ENCODE measurements at places on chromosomes 6 and 20. TPM values are rescaled to one million over a fixed set of nuclear protein-coding genes. Genes with fewer than 3 reads are reported as not detected.

IL20RA gene
- 6.0 TPM for total RNA-seq

- no peaks in the 10 kb centered on the region for H3K36me3 ChIP-seq
- H3K27ac ChIP-seq, result no peak overlapping the region
- H3K27me3 ChIP-seq, result peaks cover 76% of the 10 kb centered on the region
These were observed 1.9 kb downstream of the SLC32A1 start for GRCh38 chr20:38725931-38726803.

DNA sequence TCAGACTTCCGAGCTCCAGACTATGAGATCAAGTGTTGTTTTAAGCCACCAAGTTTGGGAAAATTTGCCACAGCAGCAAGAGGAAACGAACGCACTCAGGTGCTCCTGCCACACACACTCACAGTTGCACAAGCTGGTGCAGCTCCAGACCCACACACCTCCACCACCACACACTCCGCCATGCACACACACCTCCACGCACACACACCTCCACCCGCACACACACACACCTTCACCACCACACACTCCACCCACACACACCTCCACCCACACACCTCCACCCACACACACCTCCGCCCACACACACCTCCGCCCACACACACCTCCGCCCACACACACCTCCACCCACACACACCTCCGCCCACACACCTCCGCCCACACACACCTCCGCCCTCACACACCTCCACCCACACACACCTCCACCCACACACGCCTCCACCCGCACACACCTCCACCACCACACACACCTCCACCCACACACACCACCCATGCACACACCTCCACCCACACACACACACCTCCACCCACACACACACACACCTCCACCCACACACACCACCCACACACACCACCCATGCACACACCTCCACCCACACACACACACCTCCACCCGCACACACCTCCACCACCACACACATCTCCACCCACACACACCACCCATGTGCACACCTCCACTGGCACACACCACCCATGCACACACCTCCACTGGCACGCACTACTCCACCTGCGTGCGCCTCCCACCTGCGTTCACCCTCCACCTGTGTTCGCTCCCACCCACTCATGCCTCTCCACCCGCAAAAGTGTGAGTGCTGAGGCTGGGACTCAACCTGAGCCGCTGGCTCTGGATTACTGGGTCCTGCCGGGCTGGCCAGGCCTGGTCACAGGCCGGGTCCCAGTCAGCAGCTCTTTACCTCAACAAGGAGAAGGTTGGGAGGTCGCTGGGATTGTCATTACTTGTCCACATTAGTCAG is 175.6 kb downstream of the BMP7 start:
- H3K4me3 ChIP-seq, result no peak overlapping the region
- no peak overlapping the region for H3K27ac ChIP-seq
- peaks cover 17% of the 10 kb centered on the region for H3K27me3 ChIP-seq
- no peak for DNase-seq
- no peaks in the 10 kb centered on the region for H3K4me1 ChIP-seq
- H3K36me3 ChIP-seq, result no peaks in the 10 kb centered on the region

DNA sequence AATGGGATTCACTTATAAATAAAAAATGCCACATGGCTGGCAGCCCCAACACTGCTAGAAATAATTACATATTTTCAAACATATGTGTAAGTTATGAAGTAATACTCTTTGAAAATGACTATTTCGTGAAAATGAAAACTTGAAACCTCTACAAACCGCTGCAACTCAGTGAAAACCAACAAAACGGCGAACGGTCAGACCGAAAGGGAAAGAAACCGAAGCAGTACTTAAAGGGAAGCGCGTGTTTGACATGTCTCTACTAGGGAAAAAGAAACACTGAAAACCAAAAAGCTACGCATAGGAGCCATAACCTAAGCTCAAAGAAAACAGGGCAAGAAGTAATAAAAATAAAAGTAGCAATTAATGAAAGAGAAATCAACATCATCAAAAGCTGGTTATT is 121.0 kb upstream of the GGTLC1 start:
- no peaks in the 10 kb centered on the region for H3K36me3 ChIP-seq
- H3K27ac ChIP-seq, result peak overlapping the region; percentile 59
- no peak for DNase-seq

CST2 gene
- total RNA-seq, result not detected

GRCh38 chr6:3535033-3535775 is 78.4 kb upstream of the SLC22A23 start:
- H3K4me1 ChIP-seq, result peaks cover 9% of the 10 kb centered on the region
- no peak for DNase-seq

DNA sequence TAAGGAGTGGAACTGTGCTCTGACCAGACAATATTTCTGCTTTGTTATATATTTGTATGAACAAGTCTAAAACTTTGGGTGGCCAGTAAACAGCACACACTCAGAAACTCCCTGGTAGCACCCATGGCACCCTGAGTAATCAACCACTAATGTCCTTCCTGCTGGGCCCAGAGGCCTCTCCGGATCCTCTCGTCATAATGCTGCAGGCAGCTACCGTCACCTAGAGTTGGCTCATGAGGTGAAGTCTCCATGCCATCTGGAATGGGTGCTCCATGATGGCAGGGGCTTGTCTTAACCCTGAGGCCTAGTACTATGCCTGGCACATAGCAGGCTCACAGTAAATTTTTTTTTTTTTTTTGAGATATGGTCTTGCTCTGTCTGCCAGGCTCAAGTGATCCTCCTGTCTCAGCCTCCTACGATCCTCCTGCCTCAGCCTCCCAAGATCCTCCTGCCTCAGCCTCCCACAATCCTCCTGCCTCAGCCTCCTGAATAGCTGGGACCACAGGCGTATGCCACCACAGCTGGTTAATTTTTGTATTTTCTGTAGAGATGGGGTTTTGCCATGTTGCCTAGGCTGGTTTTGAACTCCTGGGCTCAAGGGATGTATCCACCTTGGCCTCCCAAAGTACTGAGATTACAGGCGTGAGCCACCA is 3.0 kb upstream of the SDCBP2 start:
- H3K36me3 ChIP-seq, result peaks cover 12% of the 10 kb centered on the region
- no peaks in the 10 kb centered on the region for H3K27me3 ChIP-seq
- no peak overlapping the region for H3K27ac ChIP-seq
- no peak overlapping the region for H3K4me3 ChIP-seq
- no peak for DNase-seq

SLC17A3 gene
- total RNA-seq, result not detected

GRCh38 chr6:42378125-42378524 is 73.6 kb downstream of the TRERF1 start:
- H3K36me3 ChIP-seq, result no peaks in the 10 kb centered on the region
- no peak for DNase-seq
- no peaks in the 10 kb centered on the region for H3K4me1 ChIP-seq
- H3K27me3 ChIP-seq, result no peaks in the 10 kb centered on the region
- H3K27ac ChIP-seq, result no peak overlapping the region
- no peak overlapping the region for H3K4me3 ChIP-seq

PRPF6 gene
- total RNA-seq, result 87.2 TPM

RBM24 gene
- total RNA-seq, result 2.0 TPM

F13A1 gene
- not detected for total RNA-seq

SIRPD gene
- 0.18 TPM for total RNA-seq

DNA sequence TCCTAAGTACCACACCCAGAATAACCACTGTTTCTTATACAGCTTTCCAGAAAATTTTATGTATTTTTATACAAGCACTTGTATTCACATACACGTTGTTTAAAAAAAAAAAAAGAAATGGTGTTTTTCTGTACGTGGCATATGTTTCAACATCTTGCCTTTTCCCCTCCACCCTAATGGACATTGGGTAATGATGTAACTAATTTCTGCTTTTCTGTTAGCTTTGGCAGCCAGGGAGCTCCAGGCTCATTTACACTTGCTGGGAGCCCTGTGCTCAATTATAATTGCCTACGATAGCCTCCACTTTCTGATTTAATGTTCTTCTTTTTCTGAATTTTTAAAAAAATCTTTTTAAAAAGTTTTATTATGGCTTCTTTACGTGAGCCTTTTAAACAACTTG is 352.4 kb downstream of the UTRN start:
- H3K4me1 ChIP-seq, result no peaks in the 10 kb centered on the region
- no peaks in the 10 kb centered on the region for H3K36me3 ChIP-seq
- no peak overlapping the region for H3K27ac ChIP-seq
- no peak for DNase-seq

GRCh38 chr6:16157492-16157891 is 28.6 kb downstream of the MYLIP start:
- no peaks in the 10 kb centered on the region for H3K27me3 ChIP-seq
- H3K27ac ChIP-seq, result no peak overlapping the region
- DNase-seq, result no peak
- no peaks in the 10 kb centered on the region for H3K36me3 ChIP-seq

DNA sequence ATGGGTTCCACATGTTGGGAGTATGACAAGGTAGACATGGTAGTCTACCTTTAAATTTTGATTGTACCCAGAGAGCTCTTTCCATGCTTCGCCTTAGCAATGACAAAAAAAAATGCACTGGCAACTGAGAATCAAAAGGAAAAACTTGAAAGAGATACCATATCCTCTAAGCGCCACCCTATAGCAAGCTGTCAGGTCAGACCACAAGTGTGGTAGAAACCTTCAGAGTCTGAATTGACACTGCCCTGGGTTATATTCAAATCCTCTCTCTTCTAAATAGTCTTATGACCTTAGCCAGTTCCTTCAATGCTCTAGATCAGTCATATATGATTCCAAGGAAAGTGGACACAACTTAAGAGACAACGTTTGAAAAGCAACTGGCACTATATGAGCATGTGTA is 45.6 kb upstream of the SMLR1 start:
- DNase-seq, result no peak
- no peak overlapping the region for H3K4me3 ChIP-seq
- H3K36me3 ChIP-seq, result no peaks in the 10 kb centered on the region
- H3K4me1 ChIP-seq, result no peaks in the 10 kb centered on the region
- no peak overlapping the region for H3K27ac ChIP-seq

GRCh38 chr6:87421576-87421975 is 13.8 kb downstream of the CFAP206 start:
- DNase-seq, result peak; percentile 49
- H3K4me3 ChIP-seq, result no peak overlapping the region
- H3K27ac ChIP-seq, result no peak overlapping the region

DNA sequence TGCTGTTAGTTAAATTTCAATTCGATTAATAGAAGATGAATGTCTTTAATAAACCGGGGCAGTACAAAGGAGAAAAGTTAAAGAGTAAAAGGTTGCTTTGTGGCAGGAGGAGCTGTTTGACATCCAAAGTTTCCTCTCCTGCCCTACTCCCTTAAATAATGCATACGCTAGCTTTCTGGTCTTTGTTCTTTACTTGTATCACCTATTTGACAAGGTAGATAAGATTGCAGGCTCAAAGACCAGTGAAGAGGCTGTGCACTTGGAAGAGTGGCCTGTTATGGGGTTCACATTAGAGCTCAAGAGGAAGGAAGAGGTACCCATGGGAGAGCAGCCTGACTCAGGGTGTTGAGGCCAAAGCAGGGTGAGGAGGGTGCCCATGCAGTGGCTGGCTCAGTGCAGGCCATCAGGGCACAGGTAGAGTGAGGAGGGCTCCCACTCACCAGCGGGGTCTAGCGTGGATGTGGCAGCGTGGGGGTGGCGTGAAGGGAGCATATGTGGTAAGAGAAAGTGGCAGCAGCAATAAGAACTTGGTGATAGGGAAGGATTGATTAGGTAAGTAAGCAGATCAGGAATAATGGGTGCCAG is 29.3 kb upstream of the KLHL31 start:
- no peak overlapping the region for H3K4me3 ChIP-seq
- H3K27me3 ChIP-seq, result no peaks in the 10 kb centered on the region
- H3K27ac ChIP-seq, result no peak overlapping the region
- DNase-seq, result no peak

DNA sequence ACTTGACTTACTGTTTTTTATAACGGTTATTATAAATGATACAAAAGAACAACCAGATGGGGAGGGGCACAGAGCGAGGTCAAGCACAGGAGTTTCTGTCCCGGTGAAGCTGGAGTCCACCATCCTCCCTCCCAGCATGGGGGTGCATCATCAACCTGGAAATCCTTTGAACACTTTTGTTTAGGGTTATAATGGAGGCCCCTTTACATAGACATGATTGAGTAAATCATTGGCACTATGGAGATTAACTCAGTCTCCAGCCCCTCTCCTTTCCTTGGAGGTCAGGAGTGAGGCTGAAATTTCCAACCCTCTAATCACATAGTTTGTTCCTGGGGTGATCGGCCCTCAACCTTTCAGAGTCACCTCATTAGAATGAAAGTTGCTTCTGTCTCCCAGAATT is 71.8 kb upstream of the ANKEF1 start:
- no peaks in the 10 kb centered on the region for H3K4me1 ChIP-seq
- no peak overlapping the region for H3K27ac ChIP-seq
- H3K27me3 ChIP-seq, result peaks cover 27% of the 10 kb centered on the region
- H3K36me3 ChIP-seq, result no peaks in the 10 kb centered on the region
- DNase-seq, result no peak

HFE gene
- total RNA-seq, result not detected

B3GALT4 gene
- 8.4 TPM for total RNA-seq

GRCh38 chr6:6590530-6590929 is 2.0 kb downstream of the LY86 start:
- peaks cover 61% of the 10 kb centered on the region for H3K27me3 ChIP-seq
- H3K27ac ChIP-seq, result no peak overlapping the region
- DNase-seq, result no peak
- H3K4me1 ChIP-seq, result no peaks in the 10 kb centered on the region
- H3K4me3 ChIP-seq, result no peak overlapping the region

JPH2 gene
- 15.5 TPM for total RNA-seq

All from PC-3 (cell line).